ENCODE measurements at places on chromosomes 2 and 18.
A peak's percentile ranks its signal among the peaks of the same experiment; 100 is the strongest.

- peak; percentile 37 for DNase-seq
Observed at GRCh38 chr18:74980669-74981068, 228.3 kb downstream of the PTGR3 start.

GRCh38 chr2:185372188-185372587, 366.4 kb upstream of the FSIP2 start:
- no peak for DNase-seq

DNA sequence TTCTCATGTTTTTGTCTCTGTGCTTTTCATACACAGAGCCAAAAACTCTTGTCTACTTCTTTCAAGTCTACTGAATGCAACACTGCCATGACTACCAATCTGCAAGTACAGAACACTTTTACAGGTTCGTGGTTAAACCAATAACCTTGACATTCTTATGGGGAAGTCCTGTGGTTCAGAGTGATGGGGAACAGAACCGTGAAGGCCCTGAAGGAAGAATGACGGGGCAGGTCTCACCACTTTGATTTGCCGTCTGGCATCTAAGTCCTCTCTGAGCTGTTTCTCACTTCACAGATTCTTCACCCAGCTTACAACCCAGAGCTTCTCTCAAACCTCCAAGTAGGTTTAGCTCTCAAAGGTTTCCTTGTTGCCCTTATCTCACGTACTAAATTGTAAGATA, 117.5 kb upstream of the SNTG2 start:
- no peak for DNase-seq

DNA sequence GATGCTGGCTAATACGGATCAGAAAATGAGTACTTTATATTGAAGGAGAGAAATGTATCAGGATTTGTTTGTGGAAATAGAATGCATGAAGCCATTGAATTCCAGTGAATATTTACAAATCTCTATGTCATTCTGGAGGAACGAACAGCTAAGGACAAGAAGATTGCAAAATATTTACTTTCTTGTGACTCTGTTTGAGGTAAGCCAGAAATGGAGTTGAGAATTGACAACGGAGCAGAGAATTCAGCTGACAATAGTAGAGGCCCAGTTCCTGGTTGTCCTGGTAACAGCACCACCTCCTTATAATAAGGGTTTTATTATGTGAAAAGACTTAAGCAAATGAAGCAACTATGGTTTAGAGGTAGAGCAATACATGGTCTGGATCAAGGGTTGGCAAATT, 349.2 kb downstream of the ADCYAP1 start:
- DNase-seq, result no peak

- no peak for DNase-seq
Observed at GRCh38 chr18:34709750-34710441, at the start of gene DTNA. Gene DTNA, plus strand, starts transcription at chr18:34710298. Its CDS starts 45,679 bp downstream, at chr18:34755977.

- no peak for DNase-seq
Observed at GRCh38 chr18:50573679-50574078, 13.8 kb downstream of the MAPK4 start.

GRCh38 chr18:8780227-8780626, 74.9 kb downstream of the MTCL1 start:
- DNase-seq, result no peak

DNA sequence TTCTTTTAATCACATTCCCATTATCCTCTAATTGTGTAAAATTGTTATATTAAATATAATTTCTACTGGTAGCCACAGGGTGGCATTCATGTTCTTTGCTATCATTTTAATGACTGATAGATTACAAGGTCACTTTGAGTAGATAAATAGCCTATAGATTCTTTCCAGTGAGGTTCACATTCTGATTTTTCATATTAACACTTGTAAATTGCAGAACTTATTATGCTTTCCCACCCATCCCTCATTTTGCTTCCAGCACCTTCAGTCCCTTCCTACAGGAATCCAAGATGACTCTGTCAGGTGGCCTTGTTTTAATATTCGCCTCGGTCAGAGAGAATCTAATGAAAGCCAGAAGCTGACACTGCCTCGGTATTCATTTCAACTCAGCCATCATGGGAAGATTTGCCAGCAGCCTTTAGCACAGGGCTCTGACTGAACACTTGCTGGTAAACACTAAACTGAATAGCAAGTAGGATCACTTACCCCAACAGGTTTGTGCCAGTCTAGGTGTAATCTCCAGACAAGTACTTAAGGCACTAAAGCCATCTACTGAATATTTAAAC, 101.2 kb upstream of the FSHR start:
- DNase-seq, result no peak

GRCh38 chr2:135030826-135031225, 16.4 kb downstream of the MAP3K19 start:
- no peak for DNase-seq

DNA sequence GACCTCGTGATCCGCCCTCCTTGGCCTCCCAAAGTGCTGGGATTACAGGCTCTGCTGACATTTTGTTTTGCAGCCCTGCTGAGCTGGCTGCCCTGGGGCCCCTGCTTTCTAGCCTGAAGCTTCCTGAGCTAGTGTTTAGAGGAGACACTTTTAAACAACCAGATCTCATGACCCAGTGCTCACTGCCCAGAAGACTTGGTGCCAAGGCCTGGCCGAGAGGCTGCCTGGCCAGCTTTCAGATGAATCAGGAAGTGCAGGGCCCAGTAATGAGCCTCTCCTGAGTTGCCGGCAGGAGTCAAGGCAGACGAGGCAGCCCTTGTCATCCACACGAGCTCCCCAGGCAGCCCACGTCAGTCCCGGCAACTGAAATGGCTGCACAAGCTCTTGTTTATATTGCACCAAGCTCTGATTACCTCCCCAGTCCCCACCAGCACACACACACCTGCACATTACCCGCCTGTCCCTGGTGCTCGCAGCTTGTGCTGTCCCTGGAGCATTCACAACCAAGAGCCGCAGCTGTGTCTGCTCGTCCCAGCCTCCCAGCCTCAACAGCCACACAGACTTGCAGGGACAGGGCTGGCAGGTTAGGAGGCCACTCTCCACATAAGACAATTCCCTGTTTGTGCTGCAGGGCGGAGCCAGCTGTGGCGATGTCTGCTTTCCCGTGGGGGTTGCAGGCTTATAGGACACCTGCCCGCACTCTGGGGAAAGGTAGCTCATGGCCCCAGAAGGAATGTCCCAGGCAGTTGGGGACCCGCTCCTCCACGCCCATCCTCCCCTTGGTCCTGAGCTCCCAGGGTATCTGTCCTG, 331.2 kb upstream of the MYT1L start:
- DNase-seq, result no peak

DNA sequence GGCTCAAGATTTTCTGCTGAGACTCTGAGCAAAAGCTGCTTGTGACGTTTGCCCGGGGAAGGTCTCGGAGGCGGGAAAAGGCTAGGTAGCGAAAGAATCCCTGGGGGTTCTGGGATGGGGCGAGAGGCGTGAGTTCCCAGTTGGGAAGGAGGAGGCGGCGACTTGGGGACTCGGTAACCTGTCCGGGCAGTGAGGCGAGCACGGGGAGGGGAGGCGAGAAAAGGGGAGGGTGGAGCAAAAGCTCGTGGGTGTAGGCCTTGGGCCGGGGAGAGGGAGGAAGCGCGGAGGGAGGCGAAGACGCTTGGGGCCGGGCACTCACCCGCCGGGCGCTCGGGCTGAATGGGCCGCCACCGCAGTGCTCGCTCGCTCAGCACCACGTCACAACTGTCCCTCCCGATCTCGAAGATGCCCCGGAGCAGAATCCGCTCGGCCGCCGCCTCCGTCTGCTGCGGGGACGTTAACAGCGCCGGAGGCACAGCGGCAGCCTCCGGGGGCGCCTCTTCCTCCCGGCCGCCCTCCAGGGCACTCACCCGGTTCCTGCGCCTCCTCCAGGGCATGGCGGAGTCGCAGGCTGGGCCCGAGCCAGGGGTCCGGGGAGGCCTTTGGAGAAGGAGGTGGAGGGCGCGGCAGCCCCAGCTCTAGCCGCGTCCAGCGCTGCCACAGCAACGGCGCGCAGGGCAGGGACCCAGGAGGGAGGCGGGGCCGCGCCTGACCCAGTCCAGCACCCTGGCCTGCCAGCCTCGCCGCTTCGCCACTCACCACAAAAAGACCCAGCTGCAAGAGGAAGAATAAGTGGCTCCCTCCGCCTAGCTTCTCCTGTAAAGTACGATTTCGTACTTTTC, at the start of gene CERKL:
TSS of gene CERKL (minus strand) at position 656 of the 842 bp plus-strand sequence. CDS start at position 557, 99 bp downstream.
- peak; percentile 45 for DNase-seq

GRCh38 chr2:641164-641871, 35.9 kb downstream of the TMEM18 start:
- DNase-seq, result no peak

GRCh38 chr2:44107086-44107740, 61.5 kb upstream of the PPM1B start:
- no peak for DNase-seq

GRCh38 chr18:55780586-55781071, 192.6 kb upstream of the TCF4 start:
- no peak for DNase-seq

- no peak for DNase-seq
Observed at GRCh38 chr2:207704078-207704477, 7.4 kb upstream of the CCNYL1 start.

DNA sequence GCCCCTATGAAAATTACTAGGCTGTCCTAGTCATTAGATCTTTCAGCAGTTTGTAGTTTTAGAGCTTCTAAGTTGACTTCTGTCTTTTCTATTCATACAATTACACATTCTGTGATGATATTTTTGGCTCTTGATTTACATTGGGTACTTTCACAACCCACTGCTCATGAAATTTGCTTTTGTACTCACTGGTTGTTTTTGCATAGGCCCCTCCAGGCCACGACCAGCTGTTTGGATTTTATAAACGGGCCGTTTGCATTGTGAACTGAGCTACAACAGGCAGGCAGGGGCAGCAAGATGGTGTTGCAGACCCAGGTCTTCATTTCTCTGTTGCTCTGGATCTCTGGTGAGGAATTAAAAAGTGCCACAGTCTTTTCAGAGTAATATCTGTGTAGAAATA, 193.8 kb downstream of the RPIA start:
- DNase-seq, result no peak

- no peak for DNase-seq
Observed at GRCh38 chr2:42859791-42860190, 67.4 kb upstream of the HAAO start.

- no peak for DNase-seq
Observed at GRCh38 chr18:45361125-45361851, 254.0 kb upstream of the SLC14A2 start.

DNA sequence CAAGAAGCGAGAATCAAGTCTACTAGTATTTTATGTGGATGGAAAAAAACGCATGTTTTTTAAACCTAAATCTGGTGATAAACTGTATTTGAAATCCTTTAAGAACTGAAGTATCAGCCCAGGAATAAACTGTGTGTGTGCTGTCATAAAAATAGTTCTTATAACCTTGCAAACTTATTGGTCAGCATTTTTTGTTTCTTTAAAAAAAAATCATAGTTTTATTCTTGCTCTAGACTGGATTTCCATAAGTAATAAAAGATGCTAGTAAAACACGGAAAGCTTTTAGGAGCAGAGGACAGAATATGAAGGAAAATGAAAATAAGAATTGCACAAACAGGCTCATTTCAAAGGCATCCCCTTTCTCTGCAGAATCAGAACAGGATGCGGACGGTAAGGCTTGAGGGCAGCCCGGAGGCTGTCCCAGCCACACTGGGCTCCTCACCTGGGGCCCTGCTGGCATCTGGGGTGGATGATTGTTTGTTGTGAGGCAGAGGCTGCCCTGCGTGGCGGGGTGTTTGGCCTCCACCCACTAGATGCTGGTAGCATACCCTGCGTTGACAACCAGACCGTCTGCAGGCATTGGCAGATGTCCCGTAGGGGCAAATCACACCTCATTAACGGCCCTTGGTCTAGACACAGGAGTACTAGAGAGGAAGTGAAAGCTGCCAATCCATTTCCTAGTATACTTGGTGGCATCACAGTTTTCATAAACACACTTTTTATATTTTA, 52.5 kb downstream of the MBP start:
- DNase-seq, result no peak

DNA sequence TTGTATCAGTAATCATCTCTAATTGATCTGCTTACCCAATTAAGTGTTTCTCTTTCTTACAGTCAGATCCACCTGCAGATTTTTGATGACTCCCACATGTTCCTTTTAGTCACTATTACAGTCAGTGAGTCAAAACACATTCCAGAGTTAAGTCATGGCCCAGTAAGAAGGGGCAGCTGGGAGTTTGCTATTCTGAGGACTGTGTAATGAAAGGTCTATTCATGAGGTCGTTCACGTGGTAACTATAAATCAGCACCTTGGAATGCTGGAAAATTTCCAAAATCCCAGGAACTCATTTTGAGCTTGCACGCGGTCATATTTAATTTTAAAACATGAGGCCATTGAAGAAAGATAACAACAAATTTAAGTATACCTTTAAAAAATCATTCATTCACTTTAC, 252.5 kb downstream of the XIRP2 start:
- DNase-seq, result no peak

GRCh38 chr2:234611209-234611608, 114.3 kb upstream of the ARL4C start:
- no peak for DNase-seq

DNA sequence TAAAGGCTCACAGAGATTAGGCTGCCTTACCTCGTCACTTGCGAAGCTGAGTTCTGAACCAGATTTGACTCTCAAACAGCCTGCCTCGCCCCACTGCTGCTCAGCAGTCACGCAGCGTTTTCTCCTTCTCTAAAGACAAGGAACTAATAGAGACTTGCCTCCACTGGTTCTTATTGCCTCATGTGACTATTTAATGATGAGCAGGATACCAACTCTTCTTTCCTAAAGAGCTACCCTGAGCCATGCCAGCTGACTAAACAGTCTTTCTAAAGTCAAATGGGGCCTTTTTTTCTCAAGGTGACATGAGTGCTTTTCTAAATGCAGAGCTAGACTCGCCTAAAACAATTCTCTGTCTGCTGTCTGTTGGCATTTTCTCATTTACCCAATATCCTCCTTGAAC, 147.5 kb downstream of the NCKAP5 start:
- no peak for DNase-seq

DNA sequence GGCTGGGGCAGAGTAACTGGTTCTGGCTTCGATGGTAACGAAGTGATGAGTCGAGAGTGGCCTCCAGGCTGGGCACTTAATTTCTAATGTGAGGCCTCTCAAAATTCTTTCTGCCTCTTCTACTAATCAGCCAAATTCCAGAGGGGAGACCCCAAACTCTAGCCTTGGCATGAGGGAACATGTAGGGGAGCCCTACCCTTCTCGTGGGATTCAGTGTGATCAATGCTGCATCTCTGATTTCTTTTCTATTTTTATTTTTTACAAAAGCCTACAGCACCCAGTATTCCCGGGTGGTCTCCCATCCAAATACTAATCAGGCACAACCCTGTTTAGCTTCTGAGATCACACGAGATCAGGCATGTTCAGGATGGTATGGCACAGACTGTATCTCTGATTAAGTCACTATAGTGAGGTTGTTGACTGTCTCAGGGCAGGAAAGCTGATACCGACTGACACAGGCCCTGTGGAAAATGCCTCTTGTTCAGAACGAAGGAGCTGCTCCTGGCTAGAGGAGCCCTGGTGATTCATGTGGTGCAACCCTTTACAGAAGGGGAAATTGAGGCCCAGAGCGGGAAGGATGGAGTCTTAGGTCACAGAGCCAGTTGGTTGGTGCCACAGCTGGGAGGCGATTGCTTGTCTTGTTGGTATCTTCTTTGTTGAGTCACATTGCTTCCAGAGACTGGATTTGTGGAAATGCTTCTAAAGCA, 126.3 kb upstream of the HS6ST1 start:
- no peak for DNase-seq
